ENCODE measurements at places on chromosomes 7 and 10.

DNA sequence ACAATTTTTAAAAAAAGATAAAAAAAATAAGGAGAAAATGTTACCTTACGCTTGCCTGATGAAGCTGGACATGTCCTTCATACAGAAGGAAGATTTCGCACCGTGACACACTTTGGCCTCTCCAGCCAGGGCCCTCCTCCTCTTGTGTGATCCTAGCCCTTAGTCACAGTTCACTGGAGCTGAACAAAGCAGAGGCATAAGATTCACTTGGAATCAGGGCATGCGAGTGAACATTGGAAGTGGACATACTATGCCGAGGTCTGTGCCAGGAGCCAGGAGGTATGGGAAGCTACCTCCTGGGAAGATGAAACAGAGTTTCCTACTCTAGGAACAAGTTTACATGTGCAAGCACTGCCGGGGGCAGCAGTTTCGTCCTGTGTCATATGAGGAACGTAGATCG, 91.5 kb downstream of the XPNPEP1 start:
- no peak for DNase-seq

GRCh38 chr10:19998482-19998881, 182.2 kb downstream of the PLXDC2 start:
- no peak for DNase-seq

DNA sequence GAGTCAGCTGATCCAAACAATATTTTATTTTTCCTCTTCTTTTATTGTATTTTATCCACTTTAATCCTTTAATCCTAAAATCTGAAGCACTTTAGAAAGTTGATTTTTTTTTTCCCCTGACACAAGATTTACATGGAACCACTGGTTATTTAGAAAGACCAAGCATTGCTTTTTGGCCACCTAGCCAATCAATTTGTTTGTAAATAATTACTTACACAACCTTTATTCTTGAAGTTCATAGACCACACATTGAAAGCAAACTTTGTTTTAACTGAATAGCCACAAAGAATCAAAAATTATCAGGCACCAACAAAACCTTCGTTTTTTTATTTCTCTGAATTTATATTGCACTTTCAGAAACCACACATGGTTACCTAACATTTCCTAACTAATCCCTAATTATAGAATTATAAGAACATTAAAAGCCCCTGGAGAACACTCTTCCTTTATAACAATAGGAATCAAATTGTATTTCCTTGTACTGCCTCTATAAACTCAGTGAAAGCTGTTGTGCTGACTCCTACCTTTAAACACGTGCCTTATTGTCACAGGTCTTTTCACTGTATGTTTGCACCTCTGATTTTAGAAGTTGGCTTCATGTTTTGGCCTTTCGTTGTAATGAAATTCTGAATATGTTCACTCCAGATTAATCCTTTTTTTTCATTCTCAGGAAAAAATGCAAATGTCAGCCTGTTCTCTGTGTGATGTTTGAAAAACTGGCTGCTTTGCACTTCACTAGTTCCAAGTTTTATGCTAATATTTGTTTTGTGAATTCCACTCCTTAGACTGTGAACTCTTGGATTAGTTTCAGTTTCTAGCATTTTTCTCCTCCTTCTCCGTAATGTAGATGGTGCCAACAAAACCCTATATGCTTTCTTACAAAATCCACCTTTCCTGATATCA, 1511.9 kb downstream of the REEP3 start:
- DNase-seq, result no peak

DNA sequence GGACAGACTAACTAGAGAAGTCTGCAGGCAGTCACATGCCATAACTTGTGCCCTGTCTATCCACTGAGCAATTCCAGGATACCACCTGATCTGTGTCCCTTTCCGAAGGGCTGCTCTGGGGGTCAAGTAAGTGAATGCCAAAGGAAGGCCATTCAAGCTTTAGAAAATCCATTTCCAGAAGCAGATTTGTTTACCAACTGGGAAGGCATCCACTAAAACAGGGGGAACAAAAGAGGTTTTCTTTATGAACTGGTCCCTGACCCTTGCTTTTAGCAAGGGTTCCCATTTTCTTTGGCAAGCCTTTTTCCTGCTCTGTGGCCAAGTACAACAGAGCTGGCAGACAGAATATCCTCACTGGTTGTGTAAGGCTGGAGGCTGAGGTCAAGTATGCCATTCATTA, 36.5 kb downstream of the ITPRID1 start:
- DNase-seq, result no peak

GRCh38 chr10:11082526-11082925, 64.9 kb downstream of the CELF2 start:
- DNase-seq, result no peak

DNA sequence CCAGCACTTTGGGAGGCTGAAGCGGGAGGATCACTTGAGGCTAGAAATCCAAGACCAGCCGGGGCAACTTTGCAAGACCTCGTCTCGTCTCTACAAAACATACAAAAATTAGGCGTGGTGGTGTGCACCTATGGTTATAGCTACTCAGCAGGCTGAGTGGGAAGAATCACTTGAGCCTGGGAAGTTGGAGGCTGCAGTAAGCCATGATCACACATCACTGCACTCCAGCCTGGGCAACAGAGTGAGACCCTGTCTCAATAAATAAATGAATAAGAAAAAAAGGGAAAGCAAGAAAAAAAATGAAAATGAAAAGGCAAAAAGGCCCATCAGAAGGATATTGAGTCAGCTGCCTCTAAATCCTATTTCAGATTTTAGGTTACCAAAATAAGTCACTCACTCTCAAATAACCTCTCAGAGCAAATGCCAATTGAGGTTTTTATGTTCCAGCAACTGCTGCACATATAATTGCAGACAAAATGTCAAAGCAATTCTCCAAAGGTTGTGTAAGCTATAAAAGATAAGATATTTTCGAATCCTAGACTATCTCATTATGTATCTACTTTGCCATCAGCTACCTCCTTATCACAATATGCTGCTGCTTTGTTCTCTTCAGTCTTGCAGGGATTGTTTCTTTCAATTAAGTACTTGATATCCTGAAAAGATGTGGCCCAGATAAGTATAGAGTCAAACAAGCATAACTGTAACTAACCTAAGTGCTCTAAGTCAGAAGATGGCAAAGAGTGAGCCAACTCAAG, 4.7 kb downstream of the BAZ1B start:
- DNase-seq, result no peak

DNA sequence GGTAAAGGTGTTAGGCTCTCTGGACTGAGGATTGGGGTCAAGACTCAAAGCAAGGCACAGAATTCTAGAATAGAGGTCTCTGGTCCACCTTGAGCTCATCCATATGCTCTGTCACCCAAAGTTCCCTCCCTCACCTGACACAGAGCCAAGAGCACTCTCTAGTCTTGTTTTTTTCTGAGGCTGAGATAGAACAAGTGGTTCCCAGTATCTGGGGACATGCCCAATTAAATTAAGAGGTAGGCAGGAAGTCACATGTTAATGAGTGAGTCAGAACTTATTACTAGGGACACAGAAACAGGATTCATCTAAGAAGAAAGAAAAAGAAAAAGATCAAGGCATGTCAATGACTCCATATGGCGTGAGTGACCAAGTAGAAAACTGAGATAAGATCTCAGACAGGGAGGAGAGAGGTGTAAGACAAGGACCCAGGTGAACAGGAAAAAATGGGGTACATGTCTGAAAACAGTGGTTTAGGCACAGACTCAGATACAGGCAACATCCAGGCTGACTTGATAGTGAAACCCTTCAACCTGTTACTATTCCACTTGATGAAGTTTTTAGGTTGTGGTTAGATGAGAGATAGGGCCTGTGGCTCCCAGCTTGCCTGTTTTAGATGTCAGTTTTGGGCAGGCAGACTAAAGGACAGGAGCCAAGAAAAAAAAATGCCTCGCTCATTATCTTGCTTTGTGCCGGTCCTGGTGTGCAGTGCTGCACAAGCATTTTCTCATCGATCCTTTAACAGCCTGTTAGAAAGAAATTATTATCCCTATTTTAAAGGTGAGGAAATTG, 609.9 kb downstream of the CCSER2 start:
- DNase-seq, result no peak

- DNase-seq, result no peak
Measured at GRCh38 chr10:121108051-121108450, 256.9 kb downstream of the WDR11 start.

GRCh38 chr10:71270301-71271220, 48.5 kb upstream of the SLC29A3 start:
- DNase-seq, result peak; percentile 82
